ENCODE measurements at places on chromosomes 13 and 19.

- DNase-seq = no peak
Measured at GRCh38 chr13:114005206-114005724, 31.4 kb upstream of the C13orf46 start.

- DNase-seq = no peak
Measured at GRCh38 chr19:50204081-50204428, 633 bp downstream of the MYH14 start.

- no peak for DNase-seq
Measured at GRCh38 chr19:4185413-4186086, 3.1 kb downstream of the ANKRD24 start.

- DNase-seq = no peak
Measured at GRCh38 chr13:73367886-73368285, 309.1 kb downstream of the KLF5 start.

- DNase-seq = no peak
Measured at GRCh38 chr19:30167976-30168635, 204.1 kb upstream of the ZNF536 start.

- DNase-seq = peak; percentile 76
Measured at GRCh38 chr13:39612023-39612637, 9.1 kb upstream of the LHFPL6 start.

- DNase-seq = no peak
Measured at GRCh38 chr13:45705918-45706317, 3.8 kb downstream of the CBY2 start.

- peak; percentile 14 for DNase-seq
Measured at GRCh38 chr13:37905736-37906135, 36.2 kb upstream of the TRPC4 start.

- no peak for DNase-seq
Measured at GRCh38 chr13:34300559-34300958, 482.6 kb downstream of the RFC3 start.

DNA sequence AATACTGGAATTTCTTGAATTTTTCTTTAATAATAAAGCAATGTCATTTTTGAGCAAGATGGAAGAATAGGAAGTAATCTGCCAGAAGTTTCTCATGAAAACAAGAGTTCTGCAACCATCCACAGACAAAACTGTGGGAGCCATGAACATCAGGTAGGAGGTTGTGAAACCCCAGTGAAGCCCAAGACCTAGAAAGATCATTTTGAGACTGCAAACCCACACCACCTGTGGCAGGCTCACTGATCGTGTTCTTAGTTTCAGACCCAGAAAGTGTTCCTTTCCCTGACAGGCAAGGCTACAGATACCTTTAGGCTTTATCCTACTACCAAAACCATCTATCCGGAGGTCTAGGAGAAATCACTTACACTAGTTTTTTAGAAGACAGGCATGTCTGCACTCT lies 2189.8 kb upstream of the PCDH20 start:
- no peak for DNase-seq

DNA sequence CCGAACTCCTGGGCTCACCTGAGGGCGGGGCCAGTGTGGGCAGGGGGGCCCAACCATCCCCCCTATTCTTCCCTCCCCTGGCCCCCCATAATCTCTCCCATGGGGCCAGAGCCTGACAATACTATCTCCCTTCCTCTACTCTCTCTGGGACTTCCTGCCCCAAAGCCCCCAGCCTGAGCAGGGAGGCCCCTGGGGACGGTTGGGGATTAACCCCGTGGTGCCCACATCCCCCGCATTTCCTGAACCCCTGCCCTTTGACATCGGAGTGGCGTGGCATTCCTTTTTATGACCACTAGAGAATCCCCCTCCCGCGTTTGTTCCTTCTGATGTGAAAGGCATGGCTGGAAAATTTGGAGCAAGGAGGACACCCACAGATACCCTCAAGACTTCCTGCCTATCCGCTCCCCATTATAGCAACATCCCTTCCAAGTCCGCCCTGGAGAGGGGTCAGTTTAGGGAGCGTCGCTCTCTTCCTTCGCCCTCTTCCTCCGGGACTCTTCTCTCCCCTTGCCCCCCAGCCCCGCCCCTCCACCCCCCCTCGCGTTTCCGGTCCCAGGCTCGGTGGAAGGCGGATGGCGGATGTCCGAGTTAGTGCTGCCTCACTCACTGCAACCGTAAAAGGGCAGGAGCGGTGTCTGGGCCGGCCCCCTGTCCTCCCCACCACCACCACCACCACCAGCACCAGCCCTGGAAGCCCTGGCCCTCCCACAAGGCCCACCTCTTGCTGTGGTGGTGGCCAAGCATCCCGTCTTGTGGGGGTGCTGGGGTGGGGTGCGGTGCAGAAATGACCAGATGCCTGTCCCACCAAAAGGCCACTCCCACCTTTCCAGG lies 1.8 kb downstream of the VASP start:
- peak; percentile 66 for DNase-seq

GRCh38 chr19:47494211-47494547 lies 10.2 kb upstream of the KPTN start:
- DNase-seq = no peak

- DNase-seq = no peak
Measured at GRCh38 chr13:46728777-46729176, 68.2 kb downstream of the ESD start.

GRCh38 chr13:46861959-46862358 lies 34.9 kb downstream of the HTR2A start:
- DNase-seq = no peak

GRCh38 chr19:13691569-13692435 lies 72.5 kb upstream of the MRI1 start:
- DNase-seq = peak; percentile 25

DNA sequence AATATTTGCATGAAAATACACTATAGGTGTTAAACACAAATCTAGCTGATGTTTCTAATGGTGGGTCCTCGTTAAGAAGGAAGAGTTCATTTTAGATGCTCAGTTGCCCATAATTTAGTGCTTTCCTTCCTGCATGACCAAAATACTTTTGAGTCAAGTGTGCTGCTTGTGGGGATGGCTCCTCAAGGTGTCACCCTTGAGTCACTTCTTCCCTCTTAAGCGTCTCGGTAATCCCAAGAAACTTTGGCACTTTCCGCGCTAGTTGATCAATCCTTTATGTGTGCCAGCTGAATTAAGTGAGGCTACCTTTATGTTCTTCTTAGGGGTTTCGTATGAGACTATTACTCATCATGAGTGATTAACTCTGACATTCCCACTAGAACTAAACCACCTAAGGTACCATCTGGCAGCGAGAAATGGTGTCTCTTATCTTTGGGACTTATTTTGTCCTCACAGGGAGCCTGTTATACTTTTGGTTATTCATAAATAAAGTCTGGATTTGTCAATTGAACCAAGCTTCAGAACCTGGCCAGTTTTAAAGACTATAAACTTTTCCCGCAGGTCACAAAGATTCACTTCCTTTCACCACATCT lies 106.8 kb downstream of the NHLRC3 start:
- DNase-seq = peak; percentile 65

DNA sequence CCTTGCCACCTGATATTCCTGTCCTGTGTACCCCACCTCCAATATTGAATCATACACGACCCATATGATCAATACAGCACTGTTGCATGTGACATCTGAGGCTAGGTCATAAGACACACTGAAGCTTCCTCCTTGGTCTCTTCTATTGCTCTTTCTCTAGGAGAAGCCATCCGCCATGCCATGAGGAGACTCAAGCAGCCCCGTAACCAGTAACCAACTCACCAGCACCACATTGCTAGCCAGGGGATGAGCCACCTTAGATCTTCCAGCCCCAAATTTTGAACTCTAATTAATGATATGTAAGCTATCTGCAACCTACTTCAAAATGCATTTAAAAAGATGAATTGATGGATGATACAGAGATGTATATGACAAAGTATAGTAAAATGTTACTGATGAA lies 28.6 kb downstream of the ZNF557 start:
- DNase-seq = no peak

DNA sequence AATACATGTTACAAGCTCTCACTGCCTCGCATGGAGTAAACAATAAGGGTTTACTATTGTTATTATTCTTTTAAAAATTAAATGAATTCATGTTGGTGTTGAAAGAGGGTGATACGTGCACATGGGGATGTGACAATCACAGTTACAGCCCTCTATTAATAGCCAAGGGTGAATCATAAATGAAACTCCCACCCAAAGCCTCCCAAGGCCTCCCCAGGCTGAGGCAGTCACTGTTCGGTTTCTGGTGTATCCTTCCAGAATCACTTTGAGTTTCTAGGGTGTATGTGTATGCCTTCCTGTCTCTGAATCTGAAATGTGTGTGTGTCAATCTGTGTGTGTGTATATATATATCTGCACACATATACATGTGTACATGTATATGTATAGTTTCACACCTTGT lies 73.4 kb downstream of the AKAP11 start:
- DNase-seq = no peak

- DNase-seq = peak; percentile 58
Measured at GRCh38 chr13:41622432-41623429, 165.4 kb downstream of the RGCC start.

- DNase-seq = no peak
Measured at GRCh38 chr13:73987618-73988017, 146.6 kb downstream of the KLF12 start.

GRCh38 chr19:54430306-54431254 lies 15.3 kb downstream of the TTYH1 start:
- DNase-seq = peak; percentile 12

DNA sequence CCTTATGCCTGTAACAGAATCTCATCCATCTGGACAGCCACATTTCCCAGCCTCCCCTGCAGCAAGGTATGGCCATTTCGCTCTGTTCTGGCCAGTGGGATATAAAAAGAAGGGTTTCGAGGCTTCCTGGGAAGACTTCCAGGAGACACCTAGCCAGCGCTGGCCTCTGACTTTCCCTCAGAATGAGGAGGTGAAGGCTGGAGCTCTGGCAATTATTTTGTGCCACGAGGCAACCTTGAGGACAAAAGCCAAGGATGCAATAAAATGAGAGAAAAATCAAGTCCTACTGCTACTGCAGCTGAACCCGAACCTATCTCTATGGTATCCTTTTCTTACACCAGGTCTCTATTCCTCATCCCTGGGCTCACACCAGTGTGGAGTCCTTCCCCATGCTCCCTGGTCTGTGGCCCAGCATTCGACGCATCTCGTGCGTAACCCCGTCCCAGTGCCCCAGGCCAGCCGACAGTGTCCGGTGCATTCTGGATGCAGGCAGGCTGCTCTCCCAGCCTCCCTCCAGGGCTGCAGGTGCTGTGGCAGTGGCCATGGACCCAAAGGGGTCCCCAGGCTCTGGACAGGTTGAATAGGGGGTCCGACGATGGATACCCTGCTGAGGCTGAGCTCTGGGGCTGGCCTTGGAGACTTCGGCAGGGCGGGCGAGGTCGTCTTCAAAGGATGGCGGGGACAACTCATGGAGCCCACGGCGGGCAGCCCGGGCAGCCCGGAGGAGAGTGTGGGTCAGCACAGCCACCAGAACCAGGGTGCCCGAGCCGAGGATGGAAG lies 12.2 kb downstream of the TMEM221 start:
- DNase-seq = no peak

DNA sequence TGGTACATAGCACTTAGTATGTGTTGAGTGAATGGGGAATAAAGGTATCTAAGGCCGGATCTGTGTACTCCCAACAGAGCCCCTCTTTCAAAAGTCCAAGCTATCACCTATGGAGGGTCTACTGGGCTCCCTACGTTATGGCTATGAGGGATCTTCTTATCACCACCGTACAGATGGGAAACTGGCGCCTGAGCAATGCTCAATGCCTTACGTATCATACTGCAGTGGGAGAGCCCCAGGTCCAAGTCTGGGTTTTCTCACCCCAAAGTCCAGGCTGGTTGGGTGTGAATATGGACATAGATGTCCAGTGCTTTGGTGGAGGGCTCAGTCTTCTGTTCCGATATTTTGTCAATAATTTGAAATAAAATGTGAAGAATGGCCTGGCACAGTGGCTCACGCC lies 13.1 kb upstream of the GGACT start:
- no peak for DNase-seq

- no peak for DNase-seq
Measured at GRCh38 chr13:51501096-51501495, 48.3 kb upstream of the INTS6 start.

- peak; percentile 83 for DNase-seq
Measured at GRCh38 chr13:42707586-42707985, 73.8 kb upstream of the FAM216B start.

GRCh38 chr19:18502246-18502637 lies 19.6 kb downstream of the ELL start:
- DNase-seq = no peak

- DNase-seq = no peak
Measured at GRCh38 chr19:38725469-38726283, 18.6 kb downstream of the CAPN12 start.

GRCh38 chr13:75071395-75071794 lies 410.6 kb downstream of the TBC1D4 start:
- no peak for DNase-seq

DNA sequence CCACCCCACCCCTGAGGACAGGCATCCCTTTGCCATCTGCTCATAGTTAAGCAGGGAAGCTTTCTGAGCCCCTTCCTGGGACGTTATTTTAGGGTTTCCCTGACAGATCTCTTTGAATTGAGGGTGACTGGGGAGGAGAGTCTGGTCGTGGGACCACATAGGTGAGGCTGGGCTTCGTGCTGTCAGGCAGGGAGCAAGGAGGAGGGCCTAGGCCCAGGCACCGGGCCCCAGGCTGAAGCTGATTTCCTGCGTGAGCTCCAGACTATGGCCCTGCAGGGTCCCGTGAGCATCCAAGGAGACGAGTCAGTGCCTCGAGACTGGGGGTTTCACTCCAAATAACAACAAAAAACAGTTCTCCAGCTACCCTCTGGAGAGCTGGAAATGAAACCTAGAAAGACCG lies 60.4 kb downstream of the MYO9B start:
- no peak for DNase-seq

- no peak for DNase-seq
Measured at GRCh38 chr13:38803531-38803930, 116.7 kb downstream of the FREM2 start.

GRCh38 chr19:16814526-16815100 lies 14.6 kb upstream of the SIN3B start:
- DNase-seq = no peak

DNA sequence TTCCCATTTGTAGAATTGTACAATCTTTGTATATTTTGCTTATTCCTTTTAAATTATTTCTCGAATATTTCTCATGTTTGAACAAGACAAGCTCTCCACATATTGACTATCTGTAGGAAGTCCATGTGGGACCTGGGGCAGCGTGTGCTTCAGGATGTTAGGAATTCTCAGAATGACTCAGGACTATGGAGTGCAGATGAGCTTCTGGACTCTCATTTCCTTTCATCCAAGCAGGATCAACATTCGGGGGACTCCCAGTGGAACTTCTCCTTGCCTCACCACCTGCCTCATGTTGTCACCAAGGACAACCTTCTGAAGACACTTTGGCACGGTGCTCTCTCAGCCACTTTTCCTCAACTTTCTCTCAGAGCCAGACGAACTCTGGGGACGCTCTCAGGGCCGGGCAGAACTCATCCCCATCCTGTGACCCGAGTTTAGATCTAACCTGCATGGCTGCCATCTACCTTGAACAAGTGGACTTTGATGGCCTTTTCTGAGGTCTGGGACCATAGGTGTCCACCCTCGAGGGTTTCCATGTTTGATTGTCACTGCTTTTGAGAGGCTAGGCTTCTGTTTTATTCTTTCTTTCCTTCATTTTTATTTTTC lies 441.7 kb downstream of the IRS2 start:
- peak; percentile 79 for DNase-seq
